CD8-positive, alpha-beta memory T cell (primary cell): ENCODE measurements at places on chromosomes 7 and 10.

DNA sequence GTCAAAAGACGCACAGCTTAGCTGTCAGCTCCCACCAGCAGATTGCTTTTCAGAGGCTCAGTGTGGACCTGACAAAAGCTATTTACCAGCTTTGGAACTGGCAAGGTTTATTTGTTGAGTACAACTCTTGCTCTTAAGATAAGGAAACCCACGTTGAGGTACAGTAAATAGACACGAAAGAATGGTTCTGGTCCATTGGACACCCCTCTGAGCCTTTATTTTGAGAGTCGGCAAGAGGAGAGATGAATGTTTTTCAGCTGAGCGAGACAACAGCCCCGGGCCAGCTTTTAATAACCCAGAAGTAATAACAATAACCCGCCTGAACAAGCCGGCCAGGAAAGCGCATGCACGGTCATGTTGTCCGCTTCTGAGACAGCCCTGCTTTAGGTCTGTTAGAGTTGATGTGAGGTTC, 49.0 kb downstream of the WNT2 start:
- no peaks in the 10 kb centered on the region for H3K36me3 ChIP-seq
- peaks cover 3% of the 10 kb centered on the region for H3K27me3 ChIP-seq
- no peak for DNase-seq
- H3K4me3 ChIP-seq, result no peak overlapping the region

DNA sequence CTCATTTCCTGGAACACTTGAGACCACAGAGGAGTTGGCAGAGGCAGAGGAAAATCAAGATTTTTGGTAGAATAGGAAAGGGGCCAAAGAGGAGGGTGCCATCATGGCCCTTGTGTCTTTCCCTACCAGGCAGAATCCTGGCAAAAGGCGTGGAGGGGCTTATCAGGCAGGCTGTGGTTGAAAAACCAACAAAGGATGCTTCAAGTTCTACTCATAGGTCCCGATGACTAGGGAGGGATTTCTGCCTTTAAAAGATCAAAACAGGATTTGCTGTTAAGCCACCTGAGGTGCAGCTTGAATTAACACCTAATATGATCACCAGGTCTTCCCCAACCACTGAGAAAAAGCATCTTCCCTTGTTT, 45.7 kb downstream of the BPGM start:
- H3K4me1 ChIP-seq, result no peaks in the 10 kb centered on the region
- no peak overlapping the region for H3K27ac ChIP-seq
- DNase-seq, result no peak
- H3K36me3 ChIP-seq, result no peaks in the 10 kb centered on the region

GRCh38 chr10:30431435-30431911, 2.5 kb upstream of the MAP3K8 start:
- H3K4me1 ChIP-seq, result peaks cover 30% of the 10 kb centered on the region
- H3K27me3 ChIP-seq, result no peaks in the 10 kb centered on the region
- no peaks in the 10 kb centered on the region for H3K36me3 ChIP-seq
- peak overlapping the region; percentile 47 for H3K27ac ChIP-seq
- DNase-seq, result no peak

- no peaks in the 10 kb centered on the region for H3K36me3 ChIP-seq
- DNase-seq, result no peak
- no peaks in the 10 kb centered on the region for H3K27me3 ChIP-seq
- no peaks in the 10 kb centered on the region for H3K4me1 ChIP-seq
- H3K27ac ChIP-seq, result no peak overlapping the region
Measured at GRCh38 chr10:126242397-126243260, 145.6 kb downstream of the ADAM12 start.

DNA sequence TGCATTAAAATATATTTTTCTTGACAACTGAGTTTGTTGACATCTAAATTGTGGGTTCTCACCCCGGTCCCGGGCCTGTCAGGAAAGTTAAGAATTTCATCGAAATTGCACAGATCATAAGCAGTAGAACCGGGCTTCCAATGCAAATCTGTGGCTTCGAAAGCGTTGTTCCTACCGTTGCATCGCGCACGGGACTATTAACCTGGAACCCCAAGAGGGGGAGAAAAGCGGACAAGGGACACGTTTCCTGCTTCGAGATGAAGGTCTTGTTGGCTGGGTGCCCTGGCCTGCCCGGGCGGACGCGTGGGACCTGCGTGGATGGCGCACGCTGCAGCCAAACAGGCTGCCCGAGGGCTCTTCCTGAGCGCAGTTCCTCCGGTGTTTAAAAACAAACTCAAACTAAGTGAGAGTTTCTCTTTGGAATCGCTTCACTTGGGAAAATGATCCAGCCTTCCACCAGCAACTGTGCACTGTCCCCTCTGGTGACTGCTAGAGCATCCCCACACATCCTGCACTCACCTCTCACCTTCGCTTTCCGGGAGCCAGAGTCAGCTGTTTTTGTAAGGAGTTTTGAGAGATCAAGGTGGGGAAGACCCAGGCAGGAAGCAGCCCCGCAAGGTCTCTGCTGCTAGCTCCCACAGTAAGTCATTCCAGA, 5.1 kb upstream of the TBX20 start:
- H3K4me3 ChIP-seq, result no peak overlapping the region
- peaks cover 58% of the 10 kb centered on the region for H3K27me3 ChIP-seq
- no peak for DNase-seq
- H3K36me3 ChIP-seq, result no peaks in the 10 kb centered on the region
- no peak overlapping the region for H3K27ac ChIP-seq

DNA sequence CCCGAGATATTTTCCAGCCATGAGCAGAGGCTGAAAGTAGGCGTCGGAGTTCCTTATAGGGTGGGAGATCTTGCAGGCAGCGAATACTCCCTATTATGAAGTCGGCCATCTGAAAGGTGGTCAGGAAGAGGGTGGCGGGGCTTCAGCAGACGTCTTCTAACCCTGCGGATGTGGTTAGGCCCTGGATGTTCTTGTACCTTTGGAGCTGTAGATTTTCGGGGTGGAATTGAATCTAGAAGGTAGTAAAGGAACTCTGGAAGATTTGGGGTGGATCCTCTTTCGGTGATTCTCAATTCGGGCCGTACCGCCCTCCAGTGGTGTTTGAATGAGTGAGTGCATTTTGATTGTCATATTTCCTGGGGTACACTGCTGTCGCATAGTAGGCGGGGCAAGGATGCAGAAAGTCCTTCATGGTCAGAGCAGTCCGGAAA, 635 bp downstream of the NUP205 start:
- H3K27me3 ChIP-seq, result no peaks in the 10 kb centered on the region
- H3K4me3 ChIP-seq, result peak overlapping the region; percentile 91
- DNase-seq, result peak; percentile 51
- H3K27ac ChIP-seq, result peak overlapping the region; percentile 92
- no peaks in the 10 kb centered on the region for H3K36me3 ChIP-seq

GRCh38 chr10:83929399-83929798, 209.9 kb upstream of the GHITM start:
- no peaks in the 10 kb centered on the region for H3K27me3 ChIP-seq
- no peaks in the 10 kb centered on the region for H3K4me1 ChIP-seq
- no peak overlapping the region for H3K27ac ChIP-seq
- no peak overlapping the region for H3K4me3 ChIP-seq
- no peak for DNase-seq
- no peaks in the 10 kb centered on the region for H3K36me3 ChIP-seq

GRCh38 chr10:118482393-118483331, 112.8 kb downstream of the PRLHR start:
- no peak overlapping the region for H3K4me3 ChIP-seq
- no peak overlapping the region for H3K27ac ChIP-seq
- H3K4me1 ChIP-seq, result no peaks in the 10 kb centered on the region
- no peaks in the 10 kb centered on the region for H3K27me3 ChIP-seq

DNA sequence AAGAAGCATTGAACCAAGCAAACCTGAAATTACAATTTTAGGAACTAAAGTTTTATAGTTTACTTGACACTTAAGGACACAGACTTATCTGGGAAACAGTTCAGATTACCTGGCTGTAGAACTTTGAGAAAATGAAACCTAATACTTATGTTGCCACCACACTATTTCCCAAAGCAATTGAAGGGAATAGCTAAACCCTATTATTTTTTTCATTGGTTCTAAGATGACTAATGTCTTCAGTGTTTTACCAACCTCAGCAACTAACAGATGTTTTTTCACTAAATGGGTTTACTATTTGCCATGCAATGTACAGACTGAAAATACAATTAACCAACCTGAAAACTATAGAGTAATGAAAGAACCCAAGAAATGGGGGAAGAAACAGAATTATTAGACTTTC, 689.6 kb downstream of the SORCS1 start:
- no peaks in the 10 kb centered on the region for H3K27me3 ChIP-seq
- no peak overlapping the region for H3K27ac ChIP-seq
- no peak for DNase-seq
- H3K4me1 ChIP-seq, result no peaks in the 10 kb centered on the region
- no peak overlapping the region for H3K4me3 ChIP-seq

- no peaks in the 10 kb centered on the region for H3K36me3 ChIP-seq
- no peak overlapping the region for H3K4me3 ChIP-seq
- no peaks in the 10 kb centered on the region for H3K27me3 ChIP-seq
- no peak overlapping the region for H3K27ac ChIP-seq
- no peak for DNase-seq
- H3K4me1 ChIP-seq, result no peaks in the 10 kb centered on the region
Measured at GRCh38 chr10:24307696-24308485, 99.0 kb downstream of the KIAA1217 start.

DNA sequence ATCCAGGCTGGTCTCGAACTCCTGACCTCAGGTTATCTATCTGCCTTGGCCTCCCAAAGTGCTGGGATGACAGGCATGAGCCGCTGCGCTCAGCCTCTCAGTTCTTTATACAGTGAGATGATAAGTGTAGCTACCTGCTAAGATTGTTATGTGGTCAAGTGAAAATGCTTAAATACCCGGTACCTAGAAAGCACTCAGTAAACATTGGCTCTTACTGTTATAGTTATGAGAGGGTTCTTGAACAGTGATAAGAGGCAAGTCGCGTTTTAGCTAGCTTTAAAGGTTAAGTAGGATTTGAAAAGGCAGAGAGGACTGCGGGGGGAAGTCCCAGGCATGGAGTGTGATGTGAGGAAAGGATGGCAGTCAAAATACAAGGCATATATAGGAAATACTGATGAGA, 4.5 kb downstream of the ZKSCAN1 start:
- no peak overlapping the region for H3K4me3 ChIP-seq
- peaks cover 16% of the 10 kb centered on the region for H3K4me1 ChIP-seq
- DNase-seq, result no peak
- no peaks in the 10 kb centered on the region for H3K27me3 ChIP-seq
- H3K36me3 ChIP-seq, result peaks cover 11% of the 10 kb centered on the region

DNA sequence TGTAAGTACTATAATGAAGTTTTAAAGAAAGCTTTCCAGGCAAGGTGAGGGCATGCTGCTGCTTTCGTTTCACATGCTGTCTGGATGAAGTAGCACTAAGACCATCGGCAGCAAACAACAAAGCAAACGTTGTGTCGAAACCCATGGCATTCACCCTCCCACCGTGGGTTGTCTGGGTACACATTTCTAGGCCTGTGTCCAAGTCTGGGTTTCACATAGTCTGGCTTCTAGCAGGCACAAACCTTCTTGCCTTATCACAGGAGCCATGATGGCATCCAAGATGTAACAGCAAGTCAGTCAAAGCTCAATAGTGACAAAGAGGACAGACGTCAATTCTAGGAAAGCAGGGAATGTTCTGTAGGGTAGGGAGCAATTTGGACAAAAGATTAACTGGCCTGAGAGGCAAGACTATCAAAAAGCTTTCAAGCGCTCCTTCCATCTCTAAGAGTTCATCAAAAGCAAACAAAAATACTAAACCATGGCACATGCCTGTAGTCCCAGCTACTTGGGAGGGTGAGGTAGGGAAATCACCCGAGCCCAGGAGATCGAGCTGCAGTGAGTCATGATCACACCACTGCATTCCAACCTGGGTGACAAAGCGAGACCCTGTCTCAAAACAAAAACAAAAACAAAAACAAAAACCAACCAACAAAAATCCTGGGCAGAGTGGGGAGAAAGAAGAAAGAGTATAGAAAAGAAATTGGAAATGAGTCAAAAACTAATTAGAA, 42.7 kb downstream of the PAXIP1 start:
- peaks cover 17% of the 10 kb centered on the region for H3K36me3 ChIP-seq
- H3K4me1 ChIP-seq, result no peaks in the 10 kb centered on the region
- no peak overlapping the region for H3K27ac ChIP-seq
- no peak overlapping the region for H3K4me3 ChIP-seq
- no peaks in the 10 kb centered on the region for H3K27me3 ChIP-seq
- no peak for DNase-seq

- no peaks in the 10 kb centered on the region for H3K36me3 ChIP-seq
- H3K27me3 ChIP-seq, result no peaks in the 10 kb centered on the region
- no peak for DNase-seq
- H3K4me1 ChIP-seq, result no peaks in the 10 kb centered on the region
- no peak overlapping the region for H3K27ac ChIP-seq
Measured at GRCh38 chr7:3378390-3379150, 77.5 kb downstream of the SDK1 start.

GRCh38 chr7:157043745-157044144, 33.3 kb upstream of the MNX1 start:
- H3K36me3 ChIP-seq, result no peaks in the 10 kb centered on the region
- H3K27me3 ChIP-seq, result no peaks in the 10 kb centered on the region
- DNase-seq, result no peak
- H3K27ac ChIP-seq, result no peak overlapping the region
- H3K4me1 ChIP-seq, result no peaks in the 10 kb centered on the region
- no peak overlapping the region for H3K4me3 ChIP-seq

DNA sequence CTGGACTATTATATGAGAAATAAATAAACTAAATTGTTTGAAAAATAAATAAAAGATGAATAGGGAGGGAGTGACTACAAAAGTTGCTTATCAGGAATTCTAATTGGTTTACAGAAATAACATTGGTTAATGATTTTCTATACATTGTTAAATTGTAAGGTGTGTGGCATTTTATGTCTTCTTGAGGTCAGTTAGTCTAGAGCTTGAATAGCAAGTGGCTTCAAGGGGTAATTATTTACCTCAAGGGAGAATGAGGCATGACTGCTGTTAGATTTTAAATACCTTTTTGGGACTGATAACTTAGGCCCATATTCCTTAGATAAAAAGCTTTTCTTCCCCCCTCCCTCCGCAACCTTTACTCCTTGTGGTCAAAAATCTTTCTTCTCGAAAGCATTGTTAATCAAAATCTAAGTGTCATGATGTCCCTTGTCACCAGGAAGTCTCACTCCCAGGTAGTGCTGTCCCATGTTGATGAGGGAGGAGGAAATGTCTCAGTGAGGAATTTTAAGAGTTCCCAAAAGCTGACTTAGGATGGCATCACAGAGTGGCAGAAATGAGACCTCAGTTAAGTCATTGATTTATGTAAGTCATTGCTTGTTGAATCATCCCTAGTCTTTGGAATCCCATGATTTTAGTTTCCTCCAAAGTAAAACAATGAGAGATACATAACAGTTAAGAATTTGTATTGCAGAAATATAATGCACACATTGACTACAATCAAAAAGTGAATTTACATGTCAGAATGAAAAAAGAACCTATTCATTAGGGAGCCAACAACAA, 71.5 kb downstream of the MAPK8 start:
- H3K27ac ChIP-seq, result no peak overlapping the region
- H3K36me3 ChIP-seq, result no peaks in the 10 kb centered on the region
- no peak for DNase-seq
- no peaks in the 10 kb centered on the region for H3K27me3 ChIP-seq

- H3K4me1 ChIP-seq, result no peaks in the 10 kb centered on the region
- H3K27ac ChIP-seq, result no peak overlapping the region
- no peak overlapping the region for H3K4me3 ChIP-seq
- no peaks in the 10 kb centered on the region for H3K27me3 ChIP-seq
- no peak for DNase-seq
Measured at GRCh38 chr10:21993360-21994001, 10.0 kb downstream of the DNAJC1 start.

- H3K27ac ChIP-seq, result no peak overlapping the region
- no peaks in the 10 kb centered on the region for H3K27me3 ChIP-seq
- H3K4me3 ChIP-seq, result no peak overlapping the region
- no peaks in the 10 kb centered on the region for H3K4me1 ChIP-seq
- DNase-seq, result peak; percentile 32
Measured at GRCh38 chr7:51067757-51068156, 248.9 kb downstream of the COBL start.
